ENCODE measurements at places on chromosomes 16 and 17.
A peak's percentile ranks its signal among the peaks of the same experiment; 100 is the strongest.

DNA sequence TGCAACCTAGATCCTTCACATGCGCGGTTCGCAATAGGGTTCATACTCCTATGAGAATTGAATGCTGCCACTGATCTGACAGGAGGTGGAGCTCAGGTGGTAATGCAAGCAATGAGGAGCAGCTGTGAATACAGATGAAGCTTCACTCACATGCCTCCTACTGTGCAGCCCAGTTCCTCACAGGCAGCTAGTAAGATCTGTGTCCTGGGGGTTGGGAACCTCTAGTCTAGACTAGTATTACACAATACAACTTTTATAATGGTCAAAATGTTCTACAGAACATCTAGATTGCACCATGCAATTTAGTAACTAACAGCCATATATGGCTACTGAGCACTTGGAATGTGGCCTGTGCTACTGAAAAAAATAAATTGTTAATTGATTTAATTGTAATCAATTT lies 26.7 kb downstream of the ABCA5 start:
- no peak for DNase-seq

DNA sequence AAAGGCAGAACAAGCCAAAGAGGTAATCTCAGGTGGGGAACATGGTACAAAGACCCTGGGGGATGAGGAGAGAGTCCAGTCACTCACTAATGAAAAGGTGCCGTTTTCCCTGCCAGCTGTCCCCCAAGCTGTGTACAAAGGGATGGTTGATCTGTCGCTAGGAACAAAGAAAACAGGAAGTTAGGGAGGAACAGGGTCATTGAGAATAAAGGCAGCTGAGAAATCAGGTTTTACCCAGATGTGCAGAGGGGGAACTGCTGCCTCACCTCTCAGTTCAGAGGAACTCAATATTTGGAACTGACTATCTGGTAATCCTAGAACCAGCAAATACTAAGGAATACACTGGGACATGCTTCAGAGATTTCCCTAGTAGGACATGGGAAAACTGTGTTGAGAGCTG lies 1.5 kb downstream of the RSKR start:
- DNase-seq, result no peak

DNA sequence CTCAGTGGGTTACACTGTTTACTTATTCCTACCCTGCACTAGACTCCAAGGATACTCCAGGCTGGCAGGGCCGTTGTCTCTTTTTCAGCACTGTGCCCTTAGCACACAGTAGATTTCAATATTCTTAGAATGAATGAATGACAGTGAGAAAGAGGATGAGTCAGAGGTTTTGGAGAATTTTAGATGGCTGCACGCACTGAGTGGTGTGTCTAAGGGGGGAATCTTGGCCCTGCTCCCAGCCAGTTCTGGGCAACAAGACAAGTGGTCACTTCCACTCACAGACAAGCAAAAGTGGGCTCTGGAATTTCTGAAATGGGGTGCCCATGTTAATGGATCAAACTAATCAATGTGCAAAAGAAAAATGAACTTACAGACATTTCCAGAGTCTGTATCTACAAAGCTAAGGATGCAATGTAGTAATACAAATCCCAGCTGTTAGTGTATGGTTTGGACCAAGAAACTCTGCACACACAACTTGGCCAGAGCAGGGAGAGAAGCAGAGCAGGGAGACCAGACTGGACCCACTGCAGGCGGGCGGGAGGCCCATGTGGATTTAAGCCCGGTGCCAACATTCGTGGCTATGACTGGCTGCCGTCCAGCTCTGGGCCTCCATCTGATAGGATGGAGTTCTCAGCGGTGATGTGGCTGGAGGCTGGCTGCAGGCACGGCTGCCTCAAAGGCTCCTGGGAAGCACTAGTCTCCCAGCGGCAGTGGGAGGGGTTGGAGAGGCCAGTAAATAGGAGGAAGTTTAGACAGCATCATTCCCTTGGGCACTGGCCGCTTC lies 95.6 kb upstream of the CDYL2 start:
- DNase-seq, result peak; percentile 66

GRCh38 chr16:30660424-30661261 lies 2.4 kb downstream of the FBRS start:
- no peak for DNase-seq

GRCh38 chr16:89084411-89084810 lies 9.2 kb upstream of the ACSF3 start:
- no peak for DNase-seq

GRCh38 chr17:58758890-58759289 lies 3.2 kb downstream of the PPM1E start:
- no peak for DNase-seq

DNA sequence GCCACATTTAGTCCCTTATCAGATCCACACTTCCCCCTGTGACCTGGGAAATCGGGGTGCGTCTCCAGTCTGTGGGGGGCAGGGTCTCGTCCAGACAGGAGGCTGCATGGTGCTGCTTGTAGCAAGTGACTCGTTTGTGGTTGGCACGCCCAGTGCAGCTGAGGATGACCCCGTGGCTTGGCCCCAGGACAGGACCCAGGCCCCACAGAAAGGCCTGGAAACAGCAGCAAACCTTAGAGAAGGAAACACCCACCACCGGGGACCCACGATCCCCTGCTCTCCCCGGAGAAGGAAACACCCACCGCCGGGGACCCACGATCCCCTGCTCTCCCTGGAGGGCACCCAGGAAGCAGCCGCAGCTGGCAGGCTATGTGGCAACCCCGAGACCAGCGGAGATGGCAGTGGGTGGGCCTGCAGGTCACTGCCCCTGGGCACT lies 8.2 kb upstream of the C16orf95 start:
- no peak for DNase-seq

GRCh38 chr16:46826631-46827030 lies 4.3 kb downstream of the C16orf87 start:
- DNase-seq, result no peak

DNA sequence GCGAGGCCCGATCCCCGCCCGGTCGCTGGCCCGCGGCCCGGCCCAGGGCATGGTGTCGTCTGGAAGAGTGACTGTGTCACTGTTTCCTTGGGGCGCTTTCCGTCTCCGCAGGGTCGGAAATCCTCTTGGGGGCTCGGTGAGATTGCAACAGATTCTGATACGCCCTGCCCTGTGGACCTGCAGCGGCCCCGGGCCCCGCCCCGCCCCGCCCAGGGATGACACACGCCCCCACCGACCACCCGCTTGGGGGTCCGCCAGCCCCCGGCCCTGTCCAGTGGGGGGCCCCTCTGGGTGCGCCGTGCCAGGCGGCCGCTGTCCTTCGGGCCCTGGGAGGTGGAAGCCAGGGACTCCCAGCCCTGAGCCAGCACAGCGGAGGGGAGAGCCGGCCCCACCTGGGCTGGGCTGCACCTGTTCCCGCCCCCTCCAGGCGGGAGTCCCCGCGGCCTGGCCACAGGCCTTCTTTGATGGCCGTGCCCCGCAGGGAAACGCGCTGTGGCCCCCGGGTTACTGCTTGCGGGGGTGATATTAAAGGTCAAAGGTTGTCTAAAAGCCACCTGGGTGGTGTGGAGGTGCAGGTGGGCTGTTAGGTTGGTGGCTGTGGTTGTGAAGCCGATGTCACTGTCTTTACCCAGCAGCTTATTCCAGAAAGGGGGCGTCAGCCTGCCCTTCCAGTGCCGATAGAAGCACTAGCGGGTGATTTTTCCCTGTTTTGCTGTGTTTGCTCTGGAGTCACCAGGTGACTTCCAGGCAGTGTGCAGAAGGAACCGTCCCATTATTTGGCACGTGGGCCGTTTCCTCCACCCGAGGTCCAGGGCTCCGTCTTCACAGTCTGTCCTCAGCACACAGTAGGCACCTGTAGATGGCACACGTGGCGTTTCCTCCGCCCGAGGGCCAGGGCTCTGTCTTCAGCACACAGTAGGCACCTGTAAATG lies 752 bp downstream of the TBC1D24 start:
- no peak for DNase-seq

- no peak for DNase-seq
Observed at GRCh38 chr16:68770671-68771070, 33.6 kb downstream of the CDH1 start.

- peak; percentile 72 for DNase-seq
Observed at GRCh38 chr16:79013930-79014660, 586.4 kb downstream of the MAF start.

- no peak for DNase-seq
Observed at GRCh38 chr17:44004761-44005526, 522 bp downstream of the NAGS start.

- DNase-seq, result no peak
Observed at GRCh38 chr16:57377080-57377841, 5.0 kb downstream of the CX3CL1 start.

DNA sequence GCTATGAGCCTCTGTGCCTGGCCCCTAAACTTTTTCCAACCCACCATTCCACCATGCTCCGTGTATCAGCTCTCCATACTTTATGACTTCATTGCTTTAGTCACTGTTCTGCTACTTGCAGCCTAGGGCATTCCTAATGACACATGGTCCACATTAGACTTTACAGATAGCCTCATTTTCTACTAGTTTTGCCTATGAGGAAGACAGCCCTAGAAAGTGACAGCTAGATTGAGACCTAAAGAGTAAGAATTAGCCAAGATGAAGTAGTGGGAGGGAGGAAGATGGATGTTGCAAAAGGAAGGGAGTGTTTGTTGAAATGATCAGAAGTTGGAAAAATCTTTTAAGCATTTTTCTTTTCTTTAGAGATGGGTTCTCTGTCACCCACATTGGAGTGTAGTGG lies 11.0 kb downstream of the C16orf54 start:
- no peak for DNase-seq

- DNase-seq, result no peak
Observed at GRCh38 chr17:33603789-33604188, 310.7 kb upstream of the ASIC2 start.

DNA sequence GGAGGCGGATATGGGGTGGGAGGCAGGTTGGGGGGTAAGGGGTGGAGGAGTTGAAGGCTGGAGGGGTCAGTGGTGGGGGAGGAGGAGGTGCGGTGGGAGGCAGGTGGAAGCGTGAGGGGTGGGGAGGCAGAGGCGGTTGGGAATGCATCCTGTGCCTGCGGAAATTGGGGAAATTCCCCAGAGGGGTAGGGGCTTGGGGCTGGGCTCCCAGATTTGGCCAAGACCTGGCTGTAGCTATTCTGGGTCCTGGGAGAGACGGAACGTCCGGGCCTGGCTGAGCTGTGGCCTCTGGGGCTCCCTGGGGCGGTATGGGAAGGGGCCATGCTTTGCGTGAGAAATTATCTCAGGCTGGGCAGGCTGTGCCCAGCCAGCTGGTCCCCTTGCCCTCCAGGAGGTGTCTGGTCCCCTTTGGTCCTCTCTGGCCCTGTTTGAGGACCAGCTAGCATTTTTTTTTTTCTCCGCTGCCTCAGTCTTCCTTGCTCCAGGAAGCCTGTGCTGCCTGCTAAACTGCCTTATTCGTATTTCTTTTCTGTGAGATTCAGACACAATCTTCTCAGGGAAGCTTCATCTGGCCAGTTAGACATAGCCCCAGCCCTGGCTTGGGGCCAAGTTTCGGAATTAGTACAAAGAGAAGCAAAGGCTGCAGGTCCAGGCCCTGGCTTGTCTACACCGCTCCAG lies 7.3 kb upstream of the TRPV2 start:
- DNase-seq, result peak; percentile 69

DNA sequence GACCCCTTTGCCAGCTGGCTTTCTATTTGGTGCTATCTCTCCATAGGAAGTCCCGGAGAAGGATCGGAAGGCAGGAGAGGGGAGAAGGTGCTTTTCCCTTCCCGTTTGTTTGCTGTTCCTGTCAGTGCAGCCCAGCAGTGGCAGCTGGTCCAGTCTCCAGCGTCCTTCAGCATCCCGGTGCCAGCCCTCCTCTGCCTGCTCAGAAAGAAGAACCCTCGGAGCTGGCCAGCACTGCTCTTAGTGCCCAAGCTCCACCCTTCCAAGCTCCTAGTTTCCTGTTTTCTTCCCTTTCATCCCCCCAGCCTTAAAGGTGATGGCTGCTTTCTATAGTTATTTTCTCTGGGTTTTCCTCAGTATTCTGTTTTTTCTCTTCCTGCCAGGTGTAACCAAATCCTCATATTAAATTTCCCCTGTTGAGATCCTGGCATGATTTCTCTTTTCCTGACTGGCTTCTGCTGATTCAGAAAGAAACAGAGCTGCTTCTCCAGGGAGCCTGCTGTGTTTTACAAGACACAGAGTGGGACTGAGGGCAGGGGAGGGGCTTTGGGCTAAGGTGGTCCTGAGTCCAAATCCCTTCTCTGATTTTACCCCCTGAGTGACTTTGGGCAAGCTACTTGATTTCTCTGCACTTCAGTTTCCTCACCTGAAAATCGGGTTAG lies 186.8 kb downstream of the COPRS start:
- DNase-seq, result no peak

DNA sequence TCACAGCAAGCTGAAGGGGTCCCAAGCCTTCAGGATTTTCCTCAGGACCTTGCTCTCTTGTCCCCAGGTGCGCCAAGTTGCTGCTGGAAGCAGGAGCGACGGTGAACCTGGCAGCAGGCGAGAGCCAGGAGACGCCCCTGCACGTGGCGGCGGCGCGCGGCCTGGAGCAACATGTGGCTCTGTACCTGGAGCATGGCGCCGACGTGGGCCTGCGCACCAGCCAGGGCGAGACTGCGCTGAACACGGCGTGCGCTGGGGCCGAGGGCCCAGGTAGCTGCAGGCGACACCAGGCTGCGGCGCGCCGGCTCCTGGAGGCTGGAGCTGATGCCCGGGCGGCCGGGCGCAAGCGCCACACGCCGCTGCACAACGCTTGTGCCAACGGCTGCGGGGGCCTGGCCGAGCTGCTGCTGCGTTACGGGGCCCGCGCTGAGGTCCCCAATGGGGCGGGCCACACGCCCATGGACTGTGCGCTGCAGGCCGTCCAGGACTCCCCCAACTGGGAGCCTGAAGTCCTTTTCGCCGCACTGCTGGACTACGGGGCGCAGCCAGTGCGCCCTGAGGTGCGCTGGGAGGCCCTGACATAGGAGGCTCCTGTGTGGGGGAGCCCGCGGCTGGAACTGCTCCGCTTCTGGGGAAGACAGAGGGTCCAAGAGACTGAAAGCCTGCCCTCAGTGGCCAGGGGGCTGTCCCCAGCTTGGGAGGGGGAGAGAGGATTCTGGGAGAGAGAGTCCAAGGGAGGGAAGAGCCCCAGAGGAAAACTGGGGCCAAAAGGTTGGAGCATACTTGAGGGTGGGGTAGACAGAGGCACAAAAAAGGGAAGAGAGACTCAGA lies 6.4 kb downstream of the ASB16 start:
- no peak for DNase-seq

- DNase-seq, result no peak
Observed at GRCh38 chr17:51045621-51046020, 75.0 kb downstream of the SPAG9 start.

- no peak for DNase-seq
Observed at GRCh38 chr16:48041981-48042421, 113.8 kb downstream of the ABCC12 start.
